ENCODE measurements at places on chromosomes 13 and 19.

DNA sequence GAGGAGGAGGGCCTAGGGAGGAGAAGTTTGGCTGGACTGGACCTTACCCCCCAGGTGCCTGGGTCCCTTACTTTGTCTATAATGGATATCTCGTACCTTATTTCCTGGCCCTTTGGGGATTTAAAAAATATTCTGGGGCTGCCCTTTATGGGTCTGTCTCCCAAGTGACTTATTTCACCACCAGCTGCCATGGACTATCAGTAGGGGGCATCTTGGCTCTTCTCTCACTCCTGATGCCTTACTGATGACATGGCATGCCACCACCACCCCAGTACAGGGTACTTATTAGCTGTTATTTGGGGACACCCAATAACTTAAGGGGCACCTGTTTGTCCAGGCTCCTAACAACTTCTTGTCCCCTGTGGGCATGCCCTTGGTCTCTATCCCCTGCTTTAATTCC lies 38.0 kb downstream of the NFIX start:
- no peak for DNase-seq

- no peak for DNase-seq
These were observed 49.2 kb downstream of the DIAPH3 start for GRCh38 chr13:60114499-60115028.

- DNase-seq: no peak
These were observed 270.1 kb downstream of the SLITRK5 start for GRCh38 chr13:87941226-87941625.

- DNase-seq: no peak
These were observed 1.5 kb downstream of the RNF6 start for GRCh38 chr13:26220575-26220974.

GRCh38 chr13:25067064-25067463 lies 28.9 kb upstream of the PABPC3 start:
- DNase-seq: no peak

- DNase-seq: no peak
These were observed 11.8 kb downstream of the SERP2 start for GRCh38 chr13:44385401-44385800.

- peak; percentile 62 for DNase-seq
These were observed 8.3 kb downstream of the TNFRSF19 start for GRCh38 chr13:23578411-23579071.

- DNase-seq: no peak
These were observed 21.0 kb upstream of the GDF15 start for GRCh38 chr19:18364826-18365528.

GRCh38 chr19:51531349-51532315 lies at the start of gene SIGLEC6:
TSS of gene SIGLEC6 (minus strand) at chr19:51531670. CDS start at chr19:51531648, 22 bp downstream.
- no peak for DNase-seq

GRCh38 chr19:51025401-51025800 lies 1.0 kb downstream of the KLK11 start:
- no peak for DNase-seq

DNA sequence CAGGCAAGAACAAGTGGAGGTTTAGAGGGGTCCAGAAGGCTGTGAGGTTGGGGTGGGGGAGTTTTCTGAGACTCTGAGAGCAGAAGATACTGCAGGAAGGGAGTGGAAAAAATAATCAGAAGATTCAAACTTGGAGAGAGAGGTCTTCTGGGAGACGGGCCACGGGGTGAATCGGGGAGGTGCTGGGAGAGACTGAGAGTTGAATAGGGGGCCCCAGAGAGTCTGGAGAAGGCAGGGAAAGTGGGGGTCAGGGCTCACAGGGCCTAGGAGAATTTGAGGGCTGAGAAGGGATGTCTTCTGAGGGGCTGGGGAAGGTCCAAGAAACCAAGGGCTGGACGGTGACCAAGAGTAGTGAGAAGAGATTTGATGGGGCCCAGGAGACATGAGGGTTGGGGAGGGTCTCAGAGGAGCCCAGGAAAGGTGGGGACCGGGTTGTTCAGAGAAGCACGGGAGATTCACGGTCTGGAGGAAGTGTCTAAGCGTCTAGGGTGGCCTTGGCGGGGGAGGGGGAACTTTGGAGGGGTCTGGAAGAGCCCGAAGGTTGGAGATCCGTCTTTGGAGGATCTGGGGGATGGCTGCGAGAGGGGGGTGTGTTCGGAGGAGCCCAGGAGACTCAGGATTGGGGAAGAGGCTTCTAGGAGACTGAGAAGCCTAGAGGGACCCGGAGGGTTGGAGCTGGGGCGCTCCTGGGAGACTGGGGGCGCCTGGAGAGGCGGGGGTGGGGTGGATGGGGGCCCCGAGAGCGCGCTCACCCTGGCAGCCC lies 1.5 kb downstream of the KCNC3 start:
- DNase-seq: no peak

GRCh38 chr13:74761801-74762757 lies 627.9 kb upstream of the KLF12 start:
- DNase-seq: no peak

DNA sequence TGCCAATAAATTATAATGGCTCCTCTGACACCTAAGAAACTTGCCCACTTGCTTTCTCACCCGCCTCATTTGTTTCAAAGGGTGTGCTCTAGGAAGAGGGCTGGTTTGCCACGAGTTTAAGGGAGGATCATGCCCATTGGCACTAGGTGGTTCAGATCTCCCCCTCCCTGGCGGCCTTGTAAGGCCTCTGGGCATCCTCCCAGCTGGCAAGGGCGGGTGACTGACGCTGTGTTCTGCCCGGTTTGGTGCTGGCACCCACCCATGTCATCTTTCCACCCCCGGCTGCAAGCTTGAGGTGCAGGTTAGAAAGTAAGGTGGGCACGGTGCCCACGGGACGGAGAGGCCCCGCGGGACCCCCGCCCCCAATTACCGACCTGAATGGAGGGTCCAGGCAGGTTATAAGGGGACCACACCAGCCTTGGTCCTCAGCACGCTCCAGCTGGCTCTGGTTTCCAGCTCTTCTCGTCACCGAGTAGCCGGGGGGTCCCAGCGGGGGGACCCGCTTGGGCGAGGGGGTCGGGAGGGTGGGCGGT lies 90.4 kb downstream of the PTPRS start:
- no peak for DNase-seq

DNA sequence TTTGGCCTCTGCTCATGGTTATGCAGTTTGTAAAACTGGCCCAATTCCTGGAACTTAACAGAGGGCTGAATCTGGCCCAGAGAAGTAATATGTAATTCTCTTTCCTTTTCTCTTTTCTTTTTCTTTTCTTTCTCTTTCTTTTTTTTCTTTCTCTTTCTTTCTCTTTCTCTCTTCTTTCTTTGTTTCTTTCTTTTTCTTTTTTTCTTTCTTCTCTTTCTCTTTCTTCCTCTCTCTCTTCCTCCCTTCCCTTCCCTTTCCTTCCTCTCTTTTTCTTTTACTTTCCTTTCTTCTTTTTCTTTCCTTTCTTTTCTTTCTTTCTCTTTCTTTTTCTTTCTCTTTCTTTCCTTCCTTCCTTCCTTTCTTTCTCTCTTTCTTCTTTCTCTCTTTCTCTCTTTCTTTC lies 88.8 kb upstream of the SLITRK5 start:
- DNase-seq: no peak

DNA sequence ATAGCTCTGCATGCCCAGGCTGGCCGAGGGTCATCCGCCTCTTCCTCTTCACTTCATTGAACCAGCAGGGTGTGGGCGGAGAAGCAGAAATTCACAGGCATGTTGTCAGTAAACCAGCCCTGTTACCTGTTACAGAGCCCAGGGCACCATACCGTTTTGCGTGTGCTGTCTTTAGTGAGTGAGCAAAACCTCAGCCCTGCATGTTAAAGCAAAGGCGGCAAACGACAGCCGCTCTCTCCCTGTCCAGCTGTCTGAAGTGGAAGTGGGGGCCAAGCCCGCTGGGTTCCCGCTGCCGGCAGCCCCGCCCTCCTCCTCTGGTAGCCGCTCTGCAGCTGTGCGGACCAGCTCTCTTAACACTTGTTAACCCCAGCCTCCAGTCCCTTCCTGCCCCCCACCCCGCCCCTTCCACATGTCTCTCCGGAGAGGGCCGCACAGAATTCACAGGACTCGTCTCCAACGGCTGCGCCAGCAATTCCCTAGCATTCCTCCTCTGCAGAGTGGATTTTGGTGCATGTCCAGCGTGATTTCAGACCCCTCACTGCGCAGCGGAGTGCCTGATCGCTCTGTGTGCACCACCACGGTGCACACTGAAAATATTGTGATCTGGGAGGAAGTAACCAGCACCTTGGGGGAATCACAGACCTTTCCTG lies 12.7 kb downstream of the KLHL26 start:
- DNase-seq: no peak

DNA sequence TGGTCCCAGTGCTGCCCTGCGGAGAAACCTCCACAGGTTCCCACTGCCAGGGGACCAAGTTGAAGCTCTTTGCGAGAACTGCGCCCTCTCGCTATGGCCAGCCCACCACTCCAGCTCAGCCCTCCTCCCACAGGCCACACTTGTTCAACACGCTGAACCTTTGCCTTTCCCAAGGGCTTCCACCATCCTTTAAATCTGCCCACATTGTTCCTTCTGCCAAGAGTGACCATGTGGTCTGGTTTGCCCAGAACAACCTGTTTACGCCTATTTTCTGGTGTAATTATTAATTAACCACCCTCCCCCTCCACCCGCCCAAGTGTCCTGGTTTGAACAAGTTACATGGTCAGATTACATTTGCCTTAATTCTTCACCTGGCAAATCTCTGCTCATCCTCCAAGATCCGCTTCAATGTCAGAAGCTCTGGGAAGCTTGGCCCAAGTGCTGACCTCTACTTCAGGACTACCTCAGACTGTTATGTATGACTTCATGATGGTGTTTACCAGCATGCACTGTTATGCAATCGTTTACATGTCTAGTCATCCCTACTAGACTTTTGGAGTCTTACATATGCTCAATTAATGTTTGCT lies 12.0 kb upstream of the USP12 start:
- no peak for DNase-seq

Measured in central memory CD4-positive, alpha-beta T cell (primary cell).